AG10803 (cell line): ENCODE measurements at places on chromosomes 11 and 22.

DNA sequence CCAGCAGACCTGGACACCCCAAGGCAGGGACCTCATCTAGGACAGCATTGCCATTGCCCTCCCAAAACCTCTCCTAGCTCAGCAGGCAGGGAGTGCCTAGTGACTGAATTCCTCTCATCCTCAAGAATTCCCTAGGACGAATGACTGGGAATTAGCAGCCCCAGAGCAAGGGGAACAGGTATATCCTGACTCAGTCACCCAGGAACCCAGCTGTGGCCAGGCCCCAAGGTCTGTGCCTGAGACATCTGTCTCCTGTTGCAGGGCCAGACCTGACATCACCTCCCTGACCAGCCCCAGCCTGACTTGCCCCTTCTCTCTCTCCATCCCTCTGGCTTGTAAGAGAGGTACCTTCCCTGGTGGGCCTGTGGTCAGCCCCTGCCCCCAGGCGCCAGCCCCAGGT is 39.0 kb upstream of the SUSD2 start:
- no peak for DNase-seq

- DNase-seq, result peak; percentile 84
Measured at GRCh38 chr22:27747396-27748221, 53.9 kb downstream of the MN1 start.

DNA sequence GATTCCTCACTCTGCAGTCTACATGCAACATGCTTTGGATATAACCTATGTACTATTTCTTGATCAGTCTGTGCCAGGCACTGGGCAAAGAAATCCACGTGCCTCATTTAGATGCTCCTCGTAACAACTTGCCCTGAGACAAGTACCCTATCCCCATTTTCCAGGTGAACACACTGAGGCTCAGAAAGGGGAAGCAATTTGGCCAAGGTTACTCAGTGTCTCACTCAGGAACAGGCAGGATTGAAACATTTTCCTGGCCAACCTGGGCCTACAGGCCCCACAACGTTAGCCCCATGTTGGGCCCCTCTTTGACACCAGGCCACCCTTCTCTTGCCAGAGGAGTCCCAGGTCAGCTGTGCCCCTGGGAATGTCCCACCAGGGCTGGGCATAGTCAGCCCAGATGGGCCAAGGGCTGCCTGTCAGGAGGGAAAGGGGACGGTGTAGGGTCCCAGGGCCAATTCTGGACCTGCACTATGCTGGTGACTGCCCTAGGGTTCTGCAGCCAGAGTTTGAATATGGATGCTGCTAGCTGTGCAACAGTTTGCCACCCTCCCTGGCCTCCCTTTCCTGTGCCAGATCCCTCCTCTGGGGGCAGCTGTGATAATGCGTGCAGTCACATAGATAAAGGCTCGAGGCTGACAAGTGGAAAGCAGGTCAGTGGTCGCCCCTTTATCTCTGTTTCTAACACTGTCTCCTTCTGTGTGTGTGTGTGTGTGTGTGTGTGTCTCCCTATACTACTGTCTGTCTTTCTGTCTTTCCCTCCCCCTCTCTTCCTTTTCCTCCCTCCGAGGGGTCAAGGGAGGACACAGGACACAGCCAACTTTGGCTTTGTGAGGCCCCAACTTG is 10.4 kb upstream of the EMID1 start:
- DNase-seq, result no peak

GRCh38 chr11:95358511-95359340 is 127.7 kb upstream of the SESN3 start:
- peak; percentile 41 for DNase-seq

GRCh38 chr11:47087801-47088200 is 88.9 kb downstream of the ARFGAP2 start:
- DNase-seq, result no peak

GRCh38 chr11:35629511-35629910 is 11.3 kb downstream of the FJX1 start:
- DNase-seq, result no peak

DNA sequence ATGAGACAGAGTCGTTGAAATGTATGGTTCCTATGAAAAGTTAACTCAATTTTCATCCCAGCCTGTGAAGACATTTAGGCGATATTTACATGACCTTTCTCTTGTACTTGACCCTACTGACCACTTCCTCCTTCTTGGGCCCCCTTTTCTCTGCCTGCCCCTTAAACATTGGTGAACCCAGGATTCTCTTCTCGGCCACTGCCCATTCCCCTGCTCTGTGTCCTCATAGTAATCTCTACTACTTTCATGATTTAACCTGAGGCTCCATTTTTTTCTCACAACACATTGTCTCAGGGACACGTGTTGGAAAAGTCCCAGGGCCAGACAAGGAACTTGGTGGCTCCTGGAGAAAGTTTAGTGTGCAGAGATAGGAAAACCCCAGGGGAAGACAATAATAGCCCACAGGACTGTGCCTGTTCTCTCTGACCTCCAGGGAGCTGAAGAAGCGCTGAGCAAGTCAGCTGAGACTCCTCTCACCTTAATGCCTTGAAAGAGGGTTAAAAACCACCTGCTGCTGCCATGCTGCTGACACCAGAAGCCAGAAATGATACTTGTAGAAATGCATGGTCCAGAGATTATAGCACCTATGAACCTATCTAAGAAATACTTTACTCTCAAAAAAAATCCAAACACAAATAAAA is 42.5 kb upstream of the SPATA19 start:
- no peak for DNase-seq

GRCh38 chr11:372809-373715 is 3.8 kb downstream of the B4GALNT4 start:
- no peak for DNase-seq

- peak; percentile 25 for DNase-seq
Measured at GRCh38 chr11:57546869-57547475, 9.6 kb downstream of the SMTNL1 start.

DNA sequence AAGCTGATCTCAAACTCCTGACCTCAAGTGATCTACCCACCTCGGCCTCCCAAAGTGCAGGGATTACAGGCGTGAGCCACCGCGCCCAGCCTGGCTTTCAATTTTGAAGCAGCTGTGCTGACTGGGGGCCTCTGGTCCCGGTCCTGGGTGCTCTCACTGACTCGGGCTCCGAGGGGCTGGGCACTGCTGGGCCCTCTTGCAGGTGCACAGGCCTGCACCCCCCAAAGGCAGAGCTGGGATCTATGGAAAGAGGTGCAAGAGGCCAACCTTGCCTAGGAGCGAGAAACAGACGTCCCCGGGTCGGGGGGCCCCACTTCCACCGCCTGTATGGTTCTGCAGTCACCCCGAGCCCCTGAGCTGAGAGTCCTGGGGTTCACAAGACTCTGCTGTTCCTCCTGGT is 33.2 kb downstream of the KIAA0930 start:
- DNase-seq, result no peak

GRCh38 chr11:125261588-125261987 is 97.0 kb downstream of the PKNOX2 start:
- DNase-seq, result no peak

GRCh38 chr22:41913842-41914534 is 886 bp downstream of the SHISA8 start:
- DNase-seq, result no peak

DNA sequence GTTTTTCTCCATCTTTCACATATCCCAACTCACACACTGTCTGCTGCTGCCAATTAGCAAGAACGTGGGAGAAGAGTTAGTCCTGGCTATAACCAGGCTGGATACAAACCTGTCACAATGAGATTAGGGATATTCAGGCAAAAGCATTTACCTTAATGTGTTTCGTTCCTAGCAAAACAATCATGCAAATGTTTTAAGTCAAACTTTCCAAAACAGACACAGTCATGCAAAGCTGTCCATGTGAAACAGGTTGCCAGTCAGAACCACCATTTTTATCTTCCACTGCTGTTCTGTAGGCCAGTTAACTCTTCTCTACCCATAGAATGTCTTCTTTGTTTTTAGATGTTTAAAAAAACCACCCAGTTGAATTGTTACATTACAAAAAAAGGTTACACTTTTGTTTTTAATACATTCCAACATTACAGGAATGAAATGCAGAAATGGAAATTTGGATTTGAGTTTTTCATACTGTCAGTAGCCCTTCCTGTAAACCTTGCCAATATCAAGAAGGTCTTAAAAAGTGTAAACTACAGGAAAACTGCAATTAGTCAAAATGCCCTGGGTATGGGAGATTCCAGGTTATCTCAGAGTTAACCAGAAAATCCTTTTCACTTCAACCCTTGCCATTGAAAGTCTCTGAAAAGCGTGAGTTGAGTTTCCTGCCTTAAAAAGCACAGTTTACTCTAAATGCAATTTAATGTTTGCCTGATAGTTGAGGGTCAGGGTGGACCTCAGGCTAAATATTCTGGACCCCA is 34.2 kb upstream of the LDLRAD3 start:
- DNase-seq, result no peak

DNA sequence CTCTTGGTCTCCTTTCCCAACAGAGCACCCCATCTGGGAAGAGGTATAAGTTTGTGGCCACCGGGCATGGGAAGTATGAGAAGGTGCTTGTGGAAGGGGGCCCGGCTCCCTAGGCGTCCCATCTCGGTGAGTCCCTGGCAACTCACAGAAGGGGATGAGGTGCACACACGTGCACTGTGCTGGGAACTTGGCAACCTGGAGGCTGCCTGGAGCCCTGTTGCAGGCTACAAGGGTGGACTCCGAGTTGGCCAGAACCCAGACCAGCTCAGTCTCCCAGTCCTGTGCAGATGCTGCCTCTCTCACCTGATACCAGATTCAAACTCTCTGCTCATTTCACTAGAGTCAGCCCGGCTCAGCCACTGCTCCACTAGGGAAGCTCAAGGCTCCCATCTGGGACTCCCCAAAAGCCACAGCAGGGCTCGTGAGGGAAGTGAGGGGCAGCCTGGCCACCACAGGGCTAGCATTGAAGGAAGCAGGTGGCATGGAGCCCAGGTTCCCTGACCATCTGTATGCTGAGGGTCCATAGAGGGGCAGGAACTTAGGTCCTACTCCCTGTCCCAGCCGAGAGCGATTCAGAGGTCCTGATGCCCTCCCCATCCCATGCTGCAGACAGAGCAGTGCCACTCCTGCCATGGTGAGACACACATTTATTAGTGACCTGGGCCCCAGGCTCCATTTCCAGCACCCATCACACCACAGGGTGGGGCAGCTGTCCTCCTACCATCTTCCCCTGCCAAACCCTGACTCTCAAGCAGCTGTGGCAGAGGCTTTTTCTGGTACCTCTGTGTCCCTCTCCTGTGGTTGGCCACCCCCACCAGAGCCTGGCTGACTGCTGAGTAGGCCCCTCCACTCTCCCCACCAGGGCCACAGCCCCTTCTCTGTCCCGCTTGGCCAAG is 4.0 kb downstream of the PRR33 start:
- no peak for DNase-seq

DNA sequence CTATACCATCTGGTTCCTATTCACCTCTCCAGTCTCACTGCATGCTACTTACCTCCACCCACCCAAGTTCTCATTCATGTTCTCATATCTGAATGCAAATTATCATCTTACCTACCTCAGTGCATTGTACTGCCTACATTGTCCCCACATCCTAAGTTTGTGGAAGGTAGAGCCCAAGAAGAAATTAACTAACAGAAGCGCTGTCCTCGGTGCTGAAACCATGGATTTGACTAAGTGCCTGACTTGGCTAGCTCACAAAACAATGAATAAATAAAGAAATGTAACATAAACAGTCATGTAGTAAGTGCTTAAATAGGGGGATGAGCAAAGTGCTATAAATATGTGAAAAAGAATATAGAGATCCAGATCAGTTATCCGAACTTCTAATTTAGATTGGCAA is 63.2 kb downstream of the GRIA4 start:
- peak; percentile 30 for DNase-seq

- DNase-seq, result peak; percentile 79
Measured at GRCh38 chr11:43852057-43852636, 28.5 kb upstream of the ALKBH3 start.
